ENCODE measurements at places on chromosomes 7 and 10.

DNA sequence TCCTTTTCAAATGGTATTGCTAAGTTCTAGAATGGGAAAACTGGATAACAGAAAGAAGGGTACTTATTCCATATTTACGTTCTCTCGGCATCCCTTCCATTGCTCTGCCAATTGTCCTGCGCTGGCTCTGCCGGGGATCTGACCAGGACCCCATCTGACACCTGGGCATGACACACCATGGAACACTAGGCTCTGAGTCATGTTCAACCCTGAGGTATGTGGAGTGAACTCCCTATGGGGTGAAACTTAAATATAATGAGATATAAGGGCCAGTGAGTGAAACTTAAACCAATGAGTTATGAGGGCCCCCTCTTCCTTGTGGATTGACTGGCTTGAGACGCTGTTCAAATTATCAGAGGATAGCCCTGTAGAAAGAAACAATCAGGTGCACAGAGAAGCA lies 55.1 kb upstream of the ZEB1 start:
- DNase-seq, result no peak

DNA sequence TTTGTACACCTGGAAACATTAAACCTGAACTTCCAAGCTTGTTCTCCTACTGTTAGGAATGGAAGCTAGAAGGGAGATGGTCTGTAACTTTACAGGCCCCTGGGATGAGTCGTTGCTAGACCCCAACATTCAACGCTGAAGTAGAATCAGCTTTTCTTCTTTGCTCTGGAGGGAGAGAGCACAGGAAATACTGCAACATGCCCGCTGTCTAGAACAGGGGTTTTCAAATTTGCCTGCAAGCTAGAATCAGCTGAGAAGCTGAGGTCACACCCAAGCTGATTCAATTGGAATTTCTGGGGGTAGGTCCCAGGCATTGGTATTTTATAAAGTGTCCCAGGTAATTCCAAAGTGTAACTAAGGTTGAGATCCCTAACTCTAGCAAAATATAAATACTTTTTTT lies 219.7 kb downstream of the PRPF18 start:
- no peak for DNase-seq

GRCh38 chr7:110573862-110574528 lies 516.9 kb upstream of the LRRN3 start:
- no peak for DNase-seq

DNA sequence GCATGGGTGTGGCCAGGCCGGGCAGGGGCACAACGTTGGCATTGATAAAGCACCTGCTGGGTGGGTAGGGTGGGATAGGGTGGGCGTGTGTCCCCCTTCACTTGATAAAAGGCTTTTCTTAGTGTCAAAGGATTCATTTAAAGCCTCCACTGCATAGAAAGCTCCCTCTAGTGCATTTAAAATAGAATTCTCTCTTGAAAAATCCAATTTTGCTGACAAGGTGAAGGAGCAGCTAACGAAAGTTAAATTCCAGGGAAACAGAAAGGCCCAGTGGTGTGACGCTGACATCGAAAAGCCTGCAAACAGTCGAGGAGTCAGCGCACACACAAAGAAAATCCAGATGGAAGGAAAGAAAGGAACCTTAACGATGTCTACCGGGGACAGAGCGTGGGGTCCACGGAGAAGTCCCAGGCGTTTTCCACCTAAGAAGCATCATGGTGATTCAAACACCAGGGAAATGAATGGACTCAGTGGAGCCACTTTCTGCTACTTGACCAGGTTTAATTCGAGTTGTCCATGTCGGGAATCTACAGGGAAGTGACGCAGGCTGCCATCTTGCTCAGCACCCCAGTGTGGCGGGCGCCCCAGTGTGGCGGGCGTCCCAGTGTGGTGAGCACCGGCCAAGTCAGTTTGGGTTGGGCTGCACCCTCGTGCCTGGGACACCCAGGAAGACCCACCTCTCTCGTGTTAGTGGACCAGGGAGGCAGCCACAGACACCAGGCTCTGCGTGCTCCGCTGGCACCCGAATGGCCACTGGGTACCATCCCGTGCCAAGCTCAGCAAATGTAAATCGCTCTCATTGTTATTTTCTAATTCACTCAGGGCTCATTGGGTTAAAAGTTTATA lies 217.8 kb downstream of the DNAJB6 start:
- no peak for DNase-seq

- DNase-seq, result no peak
Measured at GRCh38 chr10:43853369-43853768, 204.7 kb upstream of the ZNF32 start.

- no peak for DNase-seq
Measured at GRCh38 chr7:120915314-120916105, 35.1 kb upstream of the ING3 start.

Measured in caudate nucleus (tissue), 63 donors.